ENCODE measurements at places on chromosomes 7 and 10. TPM values are rescaled to one million over a fixed set of nuclear protein-coding genes. Genes with fewer than 3 reads are reported as not detected.

Gene LBX1
- 0.13 TPM for total RNA-seq

Gene PTPN20
- total RNA-seq, result 16.3 TPM

Gene BNIP3
- 112 TPM for total RNA-seq

Gene TMEM196
- total RNA-seq, result not detected

Gene FRG2B
- total RNA-seq, result not detected
